Kidney (tissue), 22 donors: ENCODE measurements at places on chromosomes 11 and 22.
A peak's percentile ranks its signal among the peaks of the same experiment; 100 is the strongest.

- DNase-seq: peak; percentile 96
Observed at GRCh38 chr22:31630331-31631329, 31.4 kb downstream of the PISD start.

DNA sequence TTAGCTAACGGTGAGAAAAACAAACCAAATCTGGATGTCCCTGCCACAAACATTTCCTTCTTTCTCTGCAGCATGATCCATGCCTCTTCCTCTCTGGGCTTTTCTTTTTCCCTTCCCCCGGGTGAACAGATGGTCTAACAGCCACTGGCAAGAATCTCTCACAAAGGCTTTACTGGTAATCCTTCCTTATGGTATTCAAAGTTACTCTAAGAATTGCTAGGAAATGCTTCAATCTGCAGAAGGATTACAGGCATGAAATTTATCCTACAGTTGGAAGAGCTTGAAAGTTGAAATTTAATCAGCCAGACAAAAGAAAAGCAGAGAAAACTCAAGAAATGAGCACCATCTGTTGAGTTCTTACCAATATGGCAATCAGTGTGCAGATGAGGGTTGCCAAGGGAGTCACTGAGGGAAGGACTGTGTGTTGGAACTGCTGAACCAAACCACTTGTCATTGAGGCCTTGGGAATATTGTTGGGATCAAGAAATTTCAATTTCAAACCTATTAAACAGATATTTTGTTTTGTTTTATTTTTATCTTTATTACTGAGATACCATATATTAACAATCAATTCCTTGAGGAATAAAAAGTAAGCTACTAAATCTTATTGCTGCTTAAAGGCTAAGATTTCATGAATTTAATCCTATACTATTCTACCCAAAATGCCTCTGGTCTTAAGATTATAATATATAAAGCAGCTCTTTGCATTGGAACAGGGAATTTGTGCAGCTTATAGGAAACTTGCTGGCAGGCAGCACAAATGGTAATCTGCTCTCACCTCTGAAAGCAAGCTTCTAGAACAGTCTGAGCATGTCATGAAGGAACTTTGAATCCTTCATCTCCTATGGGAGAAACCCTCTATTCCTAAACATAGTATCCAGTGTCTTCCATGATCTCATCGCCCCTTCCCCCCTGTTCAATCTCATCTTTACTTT, 29.7 kb upstream of the NDUFC2 start:
- DNase-seq: no peak

- DNase-seq: no peak
Observed at GRCh38 chr11:121435551-121436511, 16.3 kb upstream of the SORL1 start.

DNA sequence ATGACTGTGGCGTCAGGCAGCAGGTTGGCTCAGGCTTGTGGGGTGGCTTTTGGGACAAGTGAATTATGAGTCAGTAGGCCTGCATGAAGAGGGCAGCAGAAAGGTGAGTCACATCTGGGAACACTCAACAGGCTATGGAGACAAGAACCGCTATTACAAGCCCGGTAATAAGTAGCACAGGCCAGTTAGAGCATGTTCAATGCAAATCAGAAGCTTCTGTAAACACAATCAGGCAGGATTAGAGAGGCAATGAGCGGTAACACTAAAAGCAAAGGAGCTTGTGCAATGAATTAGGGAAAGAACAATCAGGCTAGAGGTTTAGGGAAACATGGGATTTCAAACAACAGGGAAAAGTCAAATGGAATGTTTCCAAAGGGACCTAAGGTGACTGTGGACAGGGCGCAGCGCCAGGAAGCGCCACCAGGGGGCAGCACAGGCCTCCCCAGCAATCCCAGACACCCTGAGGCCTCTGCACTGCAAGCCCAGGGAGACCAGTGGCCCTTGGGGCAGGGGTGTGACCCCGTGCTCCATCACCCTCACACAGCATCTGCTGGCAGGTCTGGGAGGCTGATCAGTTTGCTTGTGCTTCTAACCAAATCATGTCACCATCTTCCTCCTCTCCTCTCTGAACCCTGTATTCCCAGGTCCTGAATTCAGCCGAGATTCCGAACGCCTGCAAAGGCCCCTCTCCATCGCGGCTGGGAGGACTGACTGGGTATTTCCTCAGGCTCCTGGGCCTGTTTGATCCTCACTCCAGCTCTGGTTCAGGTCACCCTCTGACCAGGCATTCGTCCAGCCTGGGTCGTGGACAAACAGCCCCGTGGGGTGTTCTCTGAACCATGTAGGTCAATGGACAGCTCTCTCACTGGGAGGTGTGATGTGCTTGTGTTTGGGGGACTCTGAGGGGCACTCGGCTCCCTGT, 50.0 kb downstream of the C11orf58 start:
- DNase-seq: peak; percentile 70

- DNase-seq: no peak
Observed at GRCh38 chr11:63761188-63761587, 7.4 kb downstream of the ZFTA start.

DNA sequence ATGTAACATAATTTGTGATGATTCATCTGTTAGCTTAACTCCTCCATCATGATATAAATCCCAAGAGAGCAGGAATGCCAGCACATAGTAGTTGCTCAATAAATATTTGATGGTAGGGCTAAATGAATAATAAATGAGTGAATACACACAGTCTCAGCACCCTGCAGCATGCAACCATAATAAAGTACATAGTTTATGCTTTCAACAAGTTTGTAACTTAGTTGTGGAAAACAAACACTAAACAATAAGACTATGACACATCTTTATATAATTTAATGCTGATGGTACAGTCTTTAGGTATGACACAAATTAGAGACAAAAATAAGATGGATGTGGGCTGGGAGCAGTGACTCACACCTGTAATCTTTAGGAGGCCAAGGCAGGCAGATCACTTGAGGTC, 3.8 kb downstream of the ALKBH8 start:
- no peak for DNase-seq

- DNase-seq: no peak
Observed at GRCh38 chr11:12195768-12196167, 85.4 kb downstream of the MICAL2 start.

DNA sequence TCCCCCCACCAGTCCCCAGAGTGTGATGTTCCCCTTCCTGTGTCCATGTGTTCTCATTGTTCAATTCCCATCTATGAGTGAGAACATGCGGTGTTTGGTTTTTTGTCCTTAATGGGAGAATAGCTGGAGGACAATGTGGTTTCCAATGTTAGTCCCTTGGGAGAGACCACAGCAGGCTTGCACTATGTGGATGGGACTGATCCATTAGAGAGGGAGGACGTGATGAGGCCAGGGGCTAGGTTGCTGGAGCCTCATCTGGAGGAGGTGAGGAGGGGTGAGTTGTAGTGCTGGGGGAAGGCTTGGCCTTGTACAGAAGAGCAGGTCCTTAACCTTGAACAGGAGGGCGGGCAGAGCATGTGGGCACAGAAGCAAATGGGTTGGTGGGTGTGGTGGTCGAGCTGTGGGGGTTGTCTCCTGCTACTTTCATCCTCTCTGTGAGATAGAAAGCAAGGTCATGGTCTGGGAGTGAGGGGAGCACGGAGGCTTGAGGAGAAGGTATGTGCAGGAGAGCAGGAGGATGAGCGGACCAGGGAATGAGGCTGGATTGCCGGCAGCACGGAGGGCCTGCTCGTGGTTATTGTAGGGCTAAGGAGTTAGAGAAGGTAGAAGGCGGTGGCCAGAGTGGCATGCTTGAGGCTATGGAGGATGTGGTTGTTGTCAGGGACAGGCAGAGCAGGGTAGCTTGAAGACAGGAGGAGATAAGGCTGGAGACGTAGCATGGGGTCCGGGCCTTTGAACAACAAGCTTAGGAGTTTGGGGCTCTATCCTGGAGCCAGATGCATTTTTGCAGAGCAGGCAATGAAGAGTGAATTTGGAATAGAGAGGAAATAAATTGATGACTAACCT, 11.2 kb upstream of the SREBF2 start:
- no peak for DNase-seq

GRCh38 chr11:29119116-29119515, 897.7 kb downstream of the KCNA4 start:
- DNase-seq: no peak

- DNase-seq: no peak
Observed at GRCh38 chr22:37931893-37932389, 21.5 kb downstream of the C22orf23 start.

DNA sequence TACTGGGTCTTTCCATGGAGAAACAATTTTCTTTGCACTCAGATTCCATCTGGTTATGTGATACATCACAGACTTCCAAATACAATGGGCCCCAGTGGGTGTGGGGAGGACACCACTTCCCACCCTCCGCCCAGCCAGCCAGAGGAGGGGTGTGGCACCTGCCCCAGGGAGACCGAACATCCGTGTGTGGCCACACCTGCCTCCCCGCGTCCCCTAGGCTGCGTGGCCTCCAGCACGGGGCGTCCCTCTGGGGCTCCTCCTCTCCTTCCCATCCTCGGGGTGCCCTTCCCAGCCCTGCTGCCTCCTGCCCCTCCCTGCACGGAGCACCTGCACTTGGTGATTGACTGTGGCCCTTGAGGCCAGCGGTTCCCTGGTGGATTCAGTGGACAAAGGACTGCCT, 49.1 kb downstream of the CERK start:
- no peak for DNase-seq

DNA sequence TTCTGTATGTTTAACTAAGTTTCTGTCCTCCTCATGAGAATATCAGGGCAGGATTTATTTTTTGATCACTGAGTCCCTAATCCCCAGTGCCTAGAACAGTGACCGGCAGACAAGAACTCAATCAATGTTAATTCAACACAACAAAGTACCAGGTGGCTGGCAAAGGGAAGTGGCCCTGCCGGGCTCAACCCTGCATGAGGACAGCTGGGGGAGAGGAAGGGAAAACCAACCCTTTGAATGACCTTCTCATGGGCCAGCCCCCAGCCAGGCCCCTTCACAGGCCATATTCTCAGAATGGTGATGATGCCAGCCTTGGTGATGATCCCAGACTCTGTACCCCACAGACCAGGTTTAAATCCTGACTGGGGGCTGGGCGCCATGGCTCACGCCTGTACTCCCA, 1.4 kb upstream of the MFNG start:
- no peak for DNase-seq

DNA sequence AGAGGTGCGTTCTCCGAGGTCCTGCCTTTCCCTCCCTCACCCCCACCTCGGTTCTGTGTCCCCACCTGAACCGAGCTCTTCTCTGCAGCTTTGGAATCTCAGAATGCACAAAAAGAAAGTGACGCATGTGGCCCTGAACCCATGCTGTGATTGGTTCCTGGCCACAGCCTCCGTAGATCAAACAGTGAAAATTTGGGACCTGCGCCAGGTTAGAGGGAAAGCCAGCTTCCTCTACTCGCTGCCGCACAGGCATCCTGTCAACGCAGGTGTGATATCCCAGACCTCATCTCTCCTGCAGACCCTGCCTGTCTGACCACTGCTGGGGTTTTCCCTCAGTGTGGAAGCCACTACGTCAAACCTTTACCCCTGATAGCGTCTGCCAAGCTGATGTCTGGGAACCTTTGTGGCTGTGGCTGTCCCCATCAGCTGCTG, 13.9 kb downstream of the ACP2 start:
- DNase-seq: no peak

GRCh38 chr22:29026579-29026978, 35.1 kb downstream of the C22orf31 start:
- no peak for DNase-seq

GRCh38 chr11:12863605-12864121, 145.5 kb upstream of the RASSF10 start:
- no peak for DNase-seq

GRCh38 chr11:45087900-45088160, 58.6 kb upstream of the PRDM11 start:
- DNase-seq: no peak

DNA sequence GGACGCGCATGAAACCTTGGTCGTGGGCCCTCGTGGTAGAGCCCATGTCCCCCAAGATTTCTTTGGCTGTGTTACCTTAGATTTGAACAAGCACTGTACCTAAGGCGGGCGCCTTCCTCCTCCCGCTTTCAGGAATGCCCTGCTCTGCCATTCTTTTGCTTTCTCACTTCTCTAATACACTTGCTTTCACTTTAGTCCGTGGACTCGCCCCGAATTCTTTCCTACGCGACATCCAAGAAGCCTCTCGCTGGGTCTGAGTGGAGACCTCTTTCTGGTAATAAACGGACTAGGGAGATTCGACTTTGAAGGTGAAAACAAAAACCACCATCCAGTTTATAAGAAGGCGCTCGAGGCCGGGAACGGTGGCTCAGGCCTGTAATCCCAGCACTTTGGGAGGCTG, 1.2 kb upstream of the NUP50 start:
- peak; percentile 6 for DNase-seq

DNA sequence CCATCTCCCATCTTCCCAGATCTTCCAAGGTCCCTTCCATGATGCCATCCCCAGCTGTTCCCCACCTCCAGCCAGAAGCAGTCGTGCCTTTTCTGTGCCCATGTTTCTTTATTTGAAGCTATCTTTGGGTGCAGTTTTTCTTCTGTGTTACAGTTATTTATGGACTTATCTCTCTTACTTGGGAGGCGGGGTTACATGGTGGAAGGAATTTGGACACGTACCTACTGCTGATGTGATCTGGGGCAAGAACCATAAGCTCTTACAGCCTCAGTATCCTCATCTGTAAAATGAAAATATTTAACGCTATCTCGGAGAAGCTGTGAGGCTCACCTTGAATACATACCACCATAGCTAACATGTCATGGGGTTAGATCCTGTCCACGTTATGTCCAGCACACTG, 98.9 kb downstream of the ZBTB16 start:
- DNase-seq: peak; percentile 1

GRCh38 chr11:203056-203944, 3.9 kb downstream of the BET1L start:
- no peak for DNase-seq

DNA sequence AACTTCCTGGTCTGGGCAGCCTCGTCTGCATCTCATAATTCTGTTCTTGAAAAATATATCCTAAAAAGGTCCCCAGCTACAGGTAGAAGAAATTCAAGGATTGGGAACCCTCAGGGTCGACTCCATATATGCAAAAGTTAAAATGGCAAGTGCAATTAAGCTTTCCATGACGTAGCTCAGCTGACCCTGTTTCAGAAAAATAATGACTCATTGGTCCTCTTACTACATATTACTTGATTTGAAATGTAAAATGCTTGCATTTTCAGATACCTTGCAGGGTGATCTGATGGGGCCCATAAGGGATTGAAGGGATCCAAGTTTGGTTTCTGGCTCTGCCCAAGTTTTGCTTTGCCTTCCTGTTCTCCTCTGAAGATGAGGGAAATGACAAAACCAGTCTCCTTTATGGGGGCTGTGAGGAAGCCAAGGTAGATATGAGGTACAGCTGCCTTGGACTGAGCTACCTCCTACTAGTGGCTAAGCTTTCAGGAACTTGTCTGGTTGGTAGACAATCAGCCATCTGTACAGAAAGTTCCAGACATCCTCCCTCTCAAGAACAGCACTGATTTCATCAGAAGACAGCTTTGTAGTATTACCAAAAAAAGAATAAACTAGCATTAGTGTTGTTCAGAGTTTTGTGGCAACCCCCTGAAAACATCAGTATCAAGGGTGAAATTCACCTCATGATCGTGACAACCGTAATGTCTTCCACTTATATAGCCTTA, 177.3 kb downstream of the DBX1 start:
- DNase-seq: no peak
